ENCODE measurements at places on chromosomes 2 and 18. TPM values are rescaled to one million over a fixed set of nuclear protein-coding genes. Genes with fewer than 3 reads are reported as not detected.
A peak's percentile ranks its signal among the peaks of the same experiment; 100 is the strongest.

- DNase-seq, result no peak
Observed at GRCh38 chr2:159600752-159601151, 15.6 kb downstream of the BAZ2B start.

GRCh38 chr18:37270038-37270665 lies 295.4 kb downstream of the CELF4 start:
- DNase-seq, result peak; percentile 36

The INPP5D gene
- total RNA-seq, result 8.2 TPM

DNA sequence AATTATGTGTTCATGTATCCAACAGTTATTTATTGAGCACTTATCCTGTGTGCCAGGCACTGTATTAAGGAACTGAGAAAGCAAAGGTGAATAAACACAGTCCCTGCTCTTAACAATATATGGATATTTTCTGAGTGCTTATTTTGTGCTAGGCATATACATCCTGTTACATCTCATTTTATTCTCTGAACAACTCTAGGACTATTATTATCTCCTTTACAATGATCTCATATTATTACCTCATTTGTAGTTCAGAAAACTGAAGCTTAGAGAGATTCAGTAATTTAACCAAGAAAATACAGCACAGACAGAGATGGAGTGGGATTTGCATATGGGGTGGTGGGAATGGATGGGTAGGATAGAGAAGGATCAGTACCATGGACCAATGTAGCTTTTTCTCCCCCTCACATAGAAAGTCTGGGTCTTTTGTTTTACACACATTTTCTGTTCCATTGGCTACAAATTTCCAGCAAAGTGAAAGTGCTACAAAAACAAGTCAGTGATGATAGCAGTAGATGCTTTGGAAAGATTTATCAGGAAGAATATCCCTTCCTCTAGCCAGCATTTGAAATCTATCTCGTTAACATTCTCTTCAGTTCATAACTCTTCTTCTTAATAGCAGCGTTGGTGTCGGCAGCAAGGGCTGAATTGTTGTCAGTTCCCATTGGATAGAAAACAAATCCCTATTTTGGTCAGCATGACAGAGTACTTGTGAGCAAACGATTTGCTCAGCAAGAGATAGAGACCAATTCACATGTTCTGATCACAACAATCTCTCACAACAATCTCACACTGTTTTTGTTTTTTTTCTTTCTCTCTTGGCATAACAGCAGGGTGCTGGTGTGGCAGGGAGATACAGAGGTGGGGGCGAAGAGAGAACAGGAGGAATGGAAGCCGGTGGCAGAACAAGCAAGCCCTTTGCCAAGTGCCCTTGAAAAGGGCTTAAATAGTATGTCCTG lies 102.2 kb upstream of the KCTD1 start:
- no peak for DNase-seq

The HRH4 gene
- not detected for total RNA-seq

GRCh38 chr2:107545066-107545465 lies 281.6 kb upstream of the RGPD4 start:
- no peak for DNase-seq

- DNase-seq, result peak; percentile 42
Observed at GRCh38 chr2:20614201-20615067, 36.5 kb downstream of the HS1BP3 start.

The KCNS3 gene
- total RNA-seq, result 21.6 TPM

DNA sequence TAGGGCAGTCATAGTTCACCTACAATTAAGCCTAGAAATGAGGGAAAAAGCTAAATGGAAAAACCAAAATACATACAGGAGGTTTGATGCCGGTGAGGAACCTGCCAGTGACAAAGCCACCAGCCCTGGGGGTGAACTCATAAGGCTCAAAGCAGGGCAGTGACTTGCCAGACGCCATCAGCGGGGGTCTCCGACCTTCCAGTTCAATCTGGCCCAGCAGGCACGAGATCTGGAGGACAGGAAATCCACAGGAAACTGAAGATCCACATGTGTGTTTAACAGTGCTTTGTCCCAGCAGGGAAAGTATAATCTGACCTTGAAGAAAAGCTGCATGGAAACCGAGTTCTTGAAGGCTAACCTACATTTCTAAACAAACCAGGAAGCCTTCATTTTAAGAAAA lies 60.1 kb downstream of the POLR1A start:
- no peak for DNase-seq

DNA sequence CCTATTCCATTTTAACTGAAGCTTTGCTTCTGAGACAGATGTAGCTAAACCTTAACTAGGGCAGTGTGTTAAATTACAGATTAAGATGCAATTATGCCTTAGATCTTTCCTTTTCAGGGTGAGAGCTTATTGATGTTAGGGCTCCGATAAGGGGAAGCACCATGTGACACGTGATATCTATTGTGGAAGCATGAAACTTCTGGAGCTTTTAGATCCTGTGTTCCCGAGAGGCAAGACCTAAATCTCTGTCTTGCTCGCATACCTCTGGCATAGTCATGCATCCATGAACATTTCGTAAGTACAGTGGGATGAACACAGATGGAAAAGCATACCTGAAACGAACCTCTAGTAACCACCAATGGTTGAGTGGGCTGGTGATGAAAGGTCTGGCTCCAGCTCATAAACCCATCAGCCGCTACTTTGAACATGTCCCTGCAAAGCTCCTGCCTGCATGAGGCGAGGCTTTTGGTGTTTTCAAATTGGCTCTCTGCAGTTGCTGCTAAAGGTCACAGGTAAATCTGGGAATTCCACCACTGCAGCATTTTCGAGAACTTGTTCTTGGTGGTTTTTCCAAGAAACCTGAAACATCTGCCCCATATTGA lies 3.7 kb upstream of the NRP2 start:
- no peak for DNase-seq

GRCh38 chr18:54086046-54086802 lies 138.2 kb downstream of the MBD2 start:
- DNase-seq, result no peak

GRCh38 chr18:21853016-21853415 lies 112.4 kb downstream of the MIB1 start:
- no peak for DNase-seq

- DNase-seq, result no peak
Observed at GRCh38 chr2:35116151-35116550, 1239.4 kb upstream of the CRIM1 start.

GRCh38 chr2:61726456-61727209 lies 127.2 kb downstream of the FAM161A start:
- DNase-seq, result no peak

The COX7A2L gene
- total RNA-seq, result 87.0 TPM

The SERPINB10 gene
- total RNA-seq, result not detected

DNA sequence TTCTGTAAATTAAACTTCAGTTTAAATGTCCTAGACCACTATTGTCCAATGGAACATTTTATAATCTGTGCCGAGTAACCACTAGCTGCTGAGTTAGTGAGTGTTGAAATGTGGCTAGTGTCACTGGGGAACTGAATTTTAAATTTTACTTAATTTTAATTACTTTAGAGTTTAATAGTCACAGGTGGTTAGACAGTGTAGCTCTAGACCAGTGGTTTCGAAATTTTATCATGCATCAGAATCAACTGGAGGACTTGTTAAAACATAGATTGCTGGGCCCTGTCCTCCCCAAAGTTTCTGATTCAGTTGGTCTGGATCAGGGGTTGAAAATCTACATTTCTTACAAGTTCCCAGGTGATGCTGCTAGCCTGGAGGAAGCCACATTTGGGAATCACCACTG lies 110.4 kb downstream of the FMNL2 start:
- DNase-seq, result no peak

The TSPYL6 gene
- not detected for total RNA-seq

DNA sequence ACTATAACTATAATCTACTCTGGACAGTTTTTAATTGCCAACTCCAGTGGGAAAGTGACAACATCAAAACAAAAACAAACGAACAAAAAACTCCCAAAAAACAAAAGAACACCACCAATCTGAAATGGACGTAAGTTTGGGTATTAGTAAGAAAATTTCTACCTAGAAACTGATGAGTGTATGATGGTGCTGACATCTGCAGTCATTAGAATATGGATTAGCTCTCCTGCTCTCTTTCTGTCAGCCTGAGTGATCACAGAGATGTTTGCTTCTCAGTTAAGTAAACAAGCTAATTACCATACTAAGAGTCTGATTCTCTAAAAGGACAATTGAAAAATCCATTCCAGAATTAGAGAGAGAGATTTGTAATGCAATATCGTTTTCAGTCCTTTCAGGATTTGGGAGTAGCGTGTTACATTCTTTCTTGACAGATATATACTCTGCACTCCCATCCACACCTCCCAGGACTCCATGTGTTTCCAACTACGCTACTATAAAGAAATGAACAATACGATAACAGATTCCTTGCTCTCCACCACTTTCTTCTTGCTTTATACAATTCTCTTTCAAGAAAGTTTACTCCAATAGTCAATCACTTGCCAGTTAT lies 1347.4 kb upstream of the PIK3C3 start:
- no peak for DNase-seq

DNA sequence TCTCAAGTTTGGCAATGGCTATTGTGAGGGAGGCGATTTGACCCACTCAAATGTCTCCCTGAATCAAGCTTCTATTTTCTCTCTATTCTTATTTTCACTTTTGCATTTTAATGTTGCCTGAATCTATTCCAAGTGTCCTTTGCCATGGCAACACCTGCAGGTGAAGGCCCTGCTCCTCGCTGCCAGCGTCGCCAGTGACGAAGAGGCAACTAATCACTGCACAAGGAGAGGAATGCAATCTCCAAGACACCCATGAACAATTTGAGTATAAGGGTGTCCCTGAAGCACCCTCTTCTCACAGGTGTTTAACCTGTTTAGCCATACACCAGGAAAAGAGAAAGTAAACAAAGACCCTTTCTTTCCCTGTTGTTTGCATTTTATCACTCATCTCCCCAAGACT lies 165.6 kb upstream of the VRK2 start:
- DNase-seq, result no peak

The ARHGEF4 gene
- 1.5 TPM for total RNA-seq

GRCh38 chr18:25713103-25713502 lies 361.1 kb upstream of the ZNF521 start:
- DNase-seq, result no peak

- no peak for DNase-seq
Observed at GRCh38 chr2:176388861-176389260, 119.6 kb downstream of the MTX2 start.

DNA sequence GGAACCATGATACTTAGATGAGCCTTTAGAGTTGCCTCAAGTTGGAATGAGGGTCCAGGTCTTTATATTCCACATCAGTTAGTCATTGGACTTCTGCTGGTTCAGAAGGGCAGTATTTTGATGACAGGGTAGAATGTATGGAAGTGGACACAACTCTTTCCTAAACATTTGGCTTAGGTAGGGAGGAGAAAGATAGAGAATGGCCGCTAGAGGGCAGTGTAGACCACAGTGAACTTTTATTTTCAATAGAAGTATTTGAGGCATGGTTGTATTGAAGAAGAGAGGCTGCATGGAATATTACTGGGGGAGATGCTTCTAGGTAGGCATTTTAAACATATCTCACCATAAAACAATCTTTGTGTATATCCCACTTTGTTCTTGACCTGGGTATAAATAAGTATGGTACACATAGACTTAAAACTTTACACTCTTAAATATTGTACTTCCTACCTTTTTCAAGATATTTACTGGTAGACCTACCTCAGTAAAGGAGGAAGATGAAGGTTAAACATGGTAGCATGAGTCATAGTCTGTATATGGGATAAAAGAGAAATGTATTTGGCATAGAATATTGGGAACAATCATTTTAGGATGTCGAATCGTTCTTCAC lies 497.6 kb upstream of the FAM98A start:
- peak; percentile 81 for DNase-seq

The DSC2 gene
- 141 TPM for total RNA-seq

DNA sequence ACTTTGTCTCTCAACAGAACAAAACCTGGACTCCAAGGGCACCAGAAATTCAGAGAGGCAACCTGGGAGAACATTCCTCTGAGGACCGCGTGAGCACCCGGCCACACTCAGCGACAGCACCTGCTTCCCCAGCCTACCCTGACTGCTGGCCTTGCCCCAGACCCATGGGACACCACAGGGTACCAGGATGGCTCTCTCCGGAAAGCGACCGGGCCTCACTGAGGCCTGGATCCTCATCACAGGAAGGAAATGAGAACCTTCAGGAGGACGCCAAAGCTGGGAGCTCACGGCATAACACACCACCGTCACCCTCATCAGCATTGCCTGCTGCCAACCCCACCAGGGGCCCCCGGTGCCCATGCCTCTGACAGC lies 38.9 kb downstream of the HS6ST1 start:
- DNase-seq, result no peak

DNA sequence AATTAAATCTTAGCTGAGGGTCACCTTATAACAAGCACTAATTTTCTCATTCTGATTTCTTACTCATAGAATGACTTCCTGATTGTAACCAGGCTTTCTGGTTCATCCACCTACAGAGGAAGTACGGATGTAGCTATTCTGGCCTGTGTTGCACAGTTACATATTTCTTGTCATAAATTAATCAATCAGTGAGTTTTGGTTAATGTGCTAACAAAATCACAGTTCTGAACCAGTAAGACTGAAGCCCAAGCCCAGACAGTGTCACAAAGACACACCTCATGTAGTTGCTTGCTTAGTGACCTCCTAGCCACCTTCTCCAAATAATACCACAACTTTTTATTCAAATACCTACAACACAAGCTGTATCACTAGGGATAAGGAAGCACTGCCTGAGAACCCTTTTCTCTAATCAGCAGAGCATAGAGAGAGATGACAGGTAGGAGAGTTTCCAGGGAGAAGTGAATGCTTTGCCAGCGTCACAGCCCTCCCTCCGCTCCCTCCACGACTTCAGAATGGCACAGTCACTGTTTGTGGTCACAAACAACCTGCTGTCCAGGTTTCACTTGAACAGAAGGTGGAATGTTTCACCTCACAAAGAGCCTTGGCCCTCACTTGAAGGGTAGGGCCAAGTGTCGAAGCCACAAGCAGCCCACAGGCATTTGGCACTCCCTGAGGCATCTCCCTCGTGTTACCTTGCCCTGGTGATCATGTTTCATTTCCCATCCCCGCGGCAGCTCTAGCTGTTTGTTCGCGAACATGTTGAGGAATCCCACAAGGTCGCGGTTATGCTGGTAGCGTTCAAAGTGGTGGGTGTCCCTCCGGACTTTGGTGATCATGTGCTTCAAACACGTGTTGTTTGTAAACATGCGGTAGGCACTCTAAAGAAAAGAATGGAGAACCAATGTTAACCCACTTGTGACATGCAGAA lies 120.8 kb upstream of the STK17B start:
- DNase-seq, result no peak

GRCh38 chr2:237161189-237161588 lies 75.5 kb downstream of the COPS8 start:
- no peak for DNase-seq

The IFIH1 gene
- total RNA-seq, result 18.3 TPM

DNA sequence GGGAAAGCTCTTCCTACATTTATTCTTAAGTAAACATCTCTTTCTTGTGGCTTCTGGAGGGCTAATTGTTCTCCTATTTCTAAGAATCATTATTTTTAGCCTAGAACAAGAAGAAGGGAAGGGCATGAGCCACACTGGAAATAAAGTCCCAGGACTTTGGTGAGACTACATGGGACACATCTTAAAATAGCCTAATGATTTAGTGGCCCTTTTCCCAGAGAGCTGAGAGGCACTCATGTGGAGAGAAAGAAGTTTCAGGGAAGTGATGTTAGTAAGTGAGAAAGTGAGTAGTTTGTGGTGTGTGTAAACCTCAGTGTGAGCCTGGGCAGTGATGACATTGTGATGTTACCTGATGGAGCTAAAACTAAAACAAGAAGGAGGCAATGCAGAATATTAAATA lies 14.6 kb downstream of the ITGA4 start:
- DNase-seq, result no peak
